ENCODE measurements at places on chromosomes 7 and 10.

- no peak for DNase-seq
Observed at GRCh38 chr7:27901028-27901760, 161.2 kb downstream of the TAX1BP1 start.

GRCh38 chr7:138125598-138126111 is 49.4 kb downstream of the AKR1D1 start:
- no peak for DNase-seq

DNA sequence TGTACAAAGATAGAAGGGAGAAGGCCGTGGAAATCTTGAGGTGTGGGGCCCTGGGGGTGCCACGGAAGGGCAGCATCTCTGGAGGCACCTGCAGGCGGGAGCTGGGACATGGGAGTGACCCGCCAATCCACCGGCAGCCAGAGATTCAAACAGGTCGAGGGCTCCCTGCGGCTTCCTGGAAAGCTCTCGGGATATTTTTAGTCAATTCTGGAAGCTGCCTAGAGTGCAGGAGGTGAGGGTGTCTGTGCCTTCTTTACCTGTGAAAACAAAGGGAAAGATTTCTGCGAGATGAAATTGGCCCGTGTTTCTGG is 16.6 kb downstream of the MNX1 start:
- no peak for DNase-seq

- no peak for DNase-seq
Observed at GRCh38 chr10:42755556-42756093, 27.0 kb upstream of the BMS1 start.

GRCh38 chr7:135995748-135996147 is 18.6 kb upstream of the MTPN start:
- DNase-seq = no peak

GRCh38 chr10:14225379-14225778 is 105.3 kb downstream of the FRMD4A start:
- DNase-seq = no peak

DNA sequence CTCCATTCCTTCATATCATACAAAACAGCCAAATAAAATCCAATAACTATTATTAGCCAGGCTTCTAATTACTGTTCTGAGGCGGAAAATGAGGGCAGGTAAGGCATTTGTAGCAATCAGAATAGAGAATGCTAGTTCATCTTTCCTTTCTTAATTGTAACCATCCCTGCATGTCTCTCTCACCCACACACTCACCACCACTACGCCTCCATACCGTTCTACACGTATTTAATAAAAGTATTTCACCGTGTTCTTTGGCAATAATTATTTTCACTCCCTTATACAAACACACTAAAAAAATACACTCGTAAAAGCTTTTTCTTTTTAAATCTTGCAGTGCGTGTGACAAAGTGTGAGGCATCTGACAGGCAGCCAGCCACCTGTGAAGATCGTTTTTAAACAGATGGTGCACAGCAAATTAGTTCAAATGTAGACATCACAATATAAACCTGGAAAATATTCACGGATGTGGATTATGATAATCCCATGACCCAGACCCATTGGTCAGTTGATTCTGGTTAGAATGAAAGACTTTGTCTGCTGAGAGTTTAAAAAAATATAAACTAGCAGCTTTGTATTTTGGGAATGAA is 653.6 kb downstream of the REEP3 start:
- DNase-seq = no peak

GRCh38 chr10:105834261-105835059 is 1193.4 kb downstream of the SORCS3 start:
- no peak for DNase-seq

DNA sequence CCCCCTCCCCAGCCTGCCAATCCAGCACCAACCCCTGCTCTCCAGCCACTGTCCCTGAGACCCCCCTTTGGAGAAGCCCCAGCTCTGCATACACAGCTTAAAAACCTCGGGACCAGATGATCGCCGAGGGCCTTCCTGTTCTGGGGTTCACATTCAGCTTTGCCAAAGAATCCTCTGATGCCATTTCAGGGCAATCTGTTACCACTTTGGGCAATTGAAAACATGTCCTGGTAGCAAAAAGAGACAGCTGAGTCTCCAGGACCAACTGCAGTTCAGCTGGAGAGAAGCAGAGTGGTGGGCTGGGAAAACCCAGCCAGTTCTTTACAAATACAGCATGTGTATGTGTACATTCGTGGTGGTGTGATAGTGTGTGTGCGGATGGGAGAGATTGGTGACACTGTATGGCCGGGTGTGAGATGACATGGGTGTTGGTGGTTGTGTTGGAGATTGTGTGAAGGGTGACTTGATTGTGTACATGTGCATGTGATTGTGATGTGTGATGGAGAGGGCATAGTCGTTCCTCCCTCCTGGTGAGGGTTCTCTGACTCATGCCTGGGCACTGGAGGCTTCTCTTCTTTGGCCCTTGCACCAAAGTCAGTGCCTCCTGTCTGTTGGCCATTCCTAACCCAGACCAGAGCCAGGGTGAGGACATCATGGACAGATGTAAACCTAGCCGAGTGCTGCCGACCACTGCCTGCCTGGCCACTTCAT is 48.5 kb upstream of the AQP1 start:
- DNase-seq = no peak

DNA sequence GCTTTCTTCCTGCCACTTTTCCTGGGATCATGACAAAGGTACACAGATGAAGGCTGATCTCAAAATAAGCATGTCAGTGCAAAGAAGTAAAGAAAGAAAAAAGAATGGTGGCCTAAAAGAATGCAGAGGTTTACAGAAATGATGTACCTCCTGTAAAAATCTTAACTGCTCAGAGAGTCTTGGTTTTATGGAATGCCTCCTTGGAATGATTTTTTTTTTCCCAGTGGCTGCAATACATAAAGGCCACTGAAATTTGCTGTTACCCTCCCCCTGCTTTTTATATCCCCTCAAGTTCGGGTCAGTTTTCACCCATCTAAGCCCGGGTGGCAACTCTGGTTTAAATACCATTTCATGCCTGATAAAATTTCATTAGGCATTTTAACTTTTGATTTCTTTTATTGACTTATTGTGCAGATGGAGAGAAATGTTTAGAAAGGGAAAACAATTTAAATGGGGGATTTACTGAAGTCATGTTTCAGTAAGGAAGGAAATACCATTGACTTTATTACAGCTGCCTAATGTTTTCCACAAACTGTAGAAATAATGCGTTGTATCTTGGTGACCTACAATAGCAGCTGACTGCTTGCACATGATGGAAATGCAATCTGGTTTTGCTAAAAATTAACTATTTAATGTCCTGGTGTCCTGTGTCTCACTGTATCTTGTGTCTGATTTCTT is 102.5 kb downstream of the SAMD9 start:
- no peak for DNase-seq

- no peak for DNase-seq
Observed at GRCh38 chr10:45421221-45422097, 47.4 kb downstream of the ALOX5 start.

- DNase-seq = no peak
Observed at GRCh38 chr10:60594476-60595051, 183.7 kb upstream of the CDK1 start.

- no peak for DNase-seq
Observed at GRCh38 chr10:15469111-15469510, 98.0 kb upstream of the FAM171A1 start.

GRCh38 chr10:44862924-44863323 is 48.2 kb upstream of the TMEM72 start:
- no peak for DNase-seq

DNA sequence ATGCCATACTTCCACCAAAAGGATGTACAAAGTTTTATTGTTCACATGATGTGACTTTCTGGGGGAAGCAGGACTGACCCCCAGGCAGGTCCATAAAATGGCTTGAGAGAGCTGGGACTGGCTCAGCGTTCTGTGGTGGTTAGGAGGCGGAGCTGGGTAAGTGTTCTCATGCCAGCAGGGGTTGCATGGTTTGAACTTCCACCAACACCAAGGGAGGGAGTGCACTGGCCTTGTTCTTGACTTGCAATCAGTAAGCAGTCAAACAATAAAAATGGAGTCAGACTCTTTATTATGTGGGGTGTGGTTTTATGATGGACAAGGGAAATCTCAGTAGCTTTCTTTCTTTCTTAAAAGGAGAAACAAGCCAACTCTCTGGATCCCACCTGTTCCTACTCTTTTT is 95.4 kb upstream of the PRR15 start:
- no peak for DNase-seq

DNA sequence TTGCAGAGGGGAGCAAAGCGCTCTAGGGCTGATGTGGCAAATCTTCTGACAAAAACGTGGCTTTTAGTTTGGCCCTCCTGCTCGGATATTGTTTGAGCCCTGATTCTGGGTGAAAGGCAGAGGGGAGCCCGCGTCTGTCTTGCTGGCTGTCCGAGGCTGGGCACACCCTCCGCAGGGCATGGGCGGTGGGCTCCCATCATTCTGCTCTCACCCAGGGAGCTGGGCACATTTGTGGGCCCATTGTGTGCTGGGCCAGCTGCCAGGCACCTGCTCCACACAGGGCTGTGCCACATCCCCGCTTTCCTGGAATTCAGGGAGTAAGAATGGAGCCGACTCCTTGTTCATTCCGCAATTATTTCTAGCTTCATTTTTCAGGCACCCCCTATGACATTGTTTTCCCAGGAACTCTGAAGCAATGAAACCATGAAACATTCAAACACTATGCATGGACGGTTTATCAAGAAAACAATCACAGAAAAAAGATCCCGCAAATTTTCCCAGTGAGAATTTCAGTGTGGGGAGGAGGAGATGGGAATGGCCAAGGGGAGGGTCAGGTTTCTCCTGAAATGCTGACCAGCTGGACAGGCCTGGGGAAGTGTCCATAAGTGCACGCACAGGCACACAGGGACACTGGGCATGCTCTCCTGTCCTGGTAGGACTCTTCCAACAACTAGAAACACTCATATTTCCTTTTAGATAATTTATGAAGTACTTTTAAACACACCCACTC is 341.1 kb downstream of the CXCL12 start:
- no peak for DNase-seq

- no peak for DNase-seq
Observed at GRCh38 chr10:77949167-77949566, 22.6 kb upstream of the DLG5 start.

DNA sequence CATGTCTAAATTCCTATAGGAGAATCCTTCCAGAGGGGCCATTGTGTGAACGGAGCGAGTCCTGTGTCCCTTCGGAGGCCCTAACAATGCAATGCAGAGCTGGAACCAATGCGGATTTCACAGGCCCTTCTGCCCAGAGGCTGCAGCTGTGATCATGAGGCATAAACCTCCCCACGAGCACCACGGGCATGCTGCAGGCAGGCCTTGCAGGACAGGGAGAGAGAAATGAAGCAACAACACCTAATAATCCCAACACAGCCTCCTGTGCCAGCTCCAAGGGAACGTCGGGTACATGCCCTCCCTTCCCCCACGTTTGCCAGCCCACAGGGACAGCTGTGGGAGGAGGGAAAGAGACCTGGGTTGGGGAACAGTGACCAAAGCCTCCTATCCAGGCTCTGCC is 74.4 kb downstream of the TNS3 start:
- no peak for DNase-seq

- DNase-seq = peak; percentile 33
Observed at GRCh38 chr7:2260820-2261219, 18.8 kb downstream of the NUDT1 start.

- no peak for DNase-seq
Observed at GRCh38 chr10:77602913-77603533, 34.6 kb downstream of the KCNMA1 start.

DNA sequence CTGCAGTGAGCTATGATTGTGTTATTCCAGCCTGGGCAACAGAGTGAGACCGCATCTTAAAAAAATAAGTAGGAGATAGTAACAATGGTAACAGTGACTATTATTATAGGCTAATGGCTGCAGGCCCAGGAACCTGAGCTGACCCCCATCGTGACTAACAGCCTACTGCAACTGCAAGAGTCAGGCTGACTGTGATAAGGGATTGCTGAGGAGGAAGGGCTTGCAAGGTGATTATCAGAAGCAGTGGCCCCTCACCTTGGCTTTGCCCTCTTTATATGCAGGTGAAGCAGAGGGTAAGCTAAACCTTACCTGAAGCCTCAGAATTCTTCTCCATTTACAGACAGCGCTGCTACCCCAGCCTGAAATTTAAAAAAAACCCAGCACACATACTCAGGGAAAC is 83.9 kb upstream of the SDK1 start:
- no peak for DNase-seq

- no peak for DNase-seq
Observed at GRCh38 chr10:13056456-13057077, 43.4 kb upstream of the OPTN start.

- DNase-seq = no peak
Observed at GRCh38 chr7:45700556-45700955, 126.4 kb downstream of the ADCY1 start.

GRCh38 chr10:57320416-57320815 is 947.3 kb downstream of the IPMK start:
- no peak for DNase-seq

GRCh38 chr7:33061282-33061937 is 1.2 kb downstream of the NT5C3A start:
- no peak for DNase-seq

DNA sequence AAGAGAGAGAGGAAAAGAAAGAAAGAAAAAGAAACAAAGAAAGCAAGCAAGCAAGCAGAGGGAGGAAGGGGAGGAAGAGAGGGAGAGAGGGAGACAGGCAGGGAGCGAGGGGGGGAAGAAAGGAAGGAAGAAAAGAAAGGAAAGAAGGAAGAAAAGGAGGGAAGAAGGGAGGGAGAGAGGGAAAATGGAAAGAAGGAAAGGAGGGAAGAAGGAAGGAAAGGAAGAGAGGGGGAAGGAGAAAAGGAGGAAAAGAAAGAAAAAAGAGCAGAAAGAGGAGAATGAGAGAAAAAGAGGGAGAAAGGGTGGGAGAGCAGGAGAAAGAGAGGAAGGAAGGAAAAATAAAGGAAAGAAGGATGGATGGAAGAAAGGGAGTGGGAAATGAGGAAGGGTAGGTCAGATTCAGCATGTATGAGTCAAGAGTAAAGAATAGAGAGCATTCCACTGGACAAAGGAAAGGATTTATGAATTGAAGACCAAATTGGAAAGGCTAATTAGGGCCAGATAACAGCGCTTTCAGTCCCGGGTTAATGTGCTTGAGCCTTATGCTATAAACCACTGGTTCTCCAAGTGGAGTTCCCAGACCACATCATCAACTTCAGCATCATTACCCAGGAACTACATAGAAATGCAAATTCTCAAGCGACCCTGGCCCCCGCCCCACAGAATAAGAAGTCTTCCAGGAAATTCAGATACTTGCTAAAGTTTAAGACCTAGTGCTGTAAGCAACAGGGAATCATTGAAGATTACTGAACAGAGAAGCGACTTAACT is 85.1 kb downstream of the C10orf90 start:
- no peak for DNase-seq

- no peak for DNase-seq
Observed at GRCh38 chr7:124399941-124400340, 365.7 kb downstream of the GPR37 start.

DNA sequence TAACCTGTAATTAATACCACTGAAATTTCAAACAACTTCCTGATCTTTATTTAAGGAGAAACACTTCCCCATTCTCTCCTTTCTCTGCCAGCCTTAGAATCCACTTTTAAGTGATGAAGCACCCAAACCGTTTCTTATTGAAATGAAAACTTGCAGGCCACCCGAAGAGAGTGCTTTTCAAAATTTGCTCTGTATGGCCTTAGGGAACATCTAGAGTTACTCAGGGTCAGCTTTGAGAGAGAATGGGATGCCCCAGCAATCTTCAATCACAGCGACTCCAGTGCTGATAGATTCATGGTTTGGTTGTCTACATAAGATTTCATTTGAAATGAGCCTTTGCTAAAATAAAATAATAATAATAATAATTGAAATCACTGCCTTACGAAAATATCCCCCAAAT is 323.1 kb downstream of the PCLO start:
- DNase-seq = no peak

Measured in SHP77 treated with DMSO at 0.1 percent for 48 hours (cell line).